ENCODE measurements at places on chromosomes 16 and 17. TPM values are rescaled to one million over a fixed set of nuclear protein-coding genes. Genes with fewer than 3 reads are reported as not detected.

BBS2 gene
- total RNA-seq = 34.2 TPM

IRX3 gene
- total RNA-seq = 4.1 TPM

SPNS3 gene
- total RNA-seq = 0.89 TPM

CASKIN1 gene
- 0.07 TPM for total RNA-seq

HS3ST2 gene
- 2.5 TPM for total RNA-seq

KRT25 gene
- not detected for total RNA-seq

CRHR1 gene
- not detected for total RNA-seq

CUEDC1 gene
- total RNA-seq = 27.7 TPM

ADGRG1 gene
- 150 TPM for total RNA-seq

MYH8 gene
- not detected for total RNA-seq

KREMEN2 gene
- total RNA-seq = 1.3 TPM
